ENCODE measurements at places on chromosomes 16 and 17.

- peak; percentile 41 for DNase-seq
These were observed at the start of gene ZDHHC1 for GRCh38 chr16:67415872-67416793. Gene ZDHHC1, minus strand, starts transcription at chr16:67416477. Its CDS starts 8,702 bp downstream, at chr16:67407775.

GRCh38 chr17:32732900-32733299, 144.0 kb downstream of the MYO1D start:
- DNase-seq = no peak

DNA sequence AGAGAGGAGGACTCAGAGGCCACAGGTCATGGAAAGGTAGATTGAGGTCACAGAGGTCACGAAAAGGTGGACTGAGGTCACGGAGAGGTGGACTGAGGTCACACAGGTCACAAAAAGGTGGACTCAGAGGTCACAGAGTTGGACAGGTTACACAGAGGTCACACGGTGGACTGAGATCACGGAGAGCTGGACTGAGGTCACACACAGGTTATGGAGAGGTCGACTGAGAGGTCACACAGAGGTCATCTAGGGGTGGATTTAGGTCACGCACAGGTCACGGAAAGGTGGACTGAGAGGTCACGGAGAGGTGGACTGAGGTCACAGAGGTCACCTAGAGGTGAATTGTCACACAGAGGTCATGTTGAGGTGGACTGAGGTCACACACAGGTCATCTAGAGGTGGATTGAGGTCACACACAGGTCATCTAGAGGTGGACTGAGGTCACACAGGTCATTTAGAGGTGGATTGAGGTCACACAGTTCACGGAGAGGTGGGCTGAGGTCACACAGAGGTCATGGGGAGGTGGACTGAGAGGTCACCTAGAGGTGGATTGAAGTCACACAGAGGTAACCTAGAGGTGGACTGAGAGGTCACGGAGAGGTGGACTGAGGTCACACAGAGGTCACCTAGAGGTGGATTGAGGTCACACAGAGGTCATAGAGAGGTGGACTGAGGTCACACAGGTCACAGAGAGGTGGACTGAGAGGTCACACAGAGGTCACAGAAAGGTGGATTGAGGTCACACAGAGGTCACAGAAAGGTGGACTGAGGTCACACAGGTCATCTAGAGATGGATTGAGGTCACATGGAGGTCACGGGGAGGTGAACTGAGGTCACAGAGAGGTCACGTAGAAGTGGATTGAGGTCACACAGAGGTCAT, 26.7 kb upstream of the JPT2 start:
- DNase-seq = no peak

- DNase-seq = no peak
These were observed 8.0 kb upstream of the DRC7 start for GRCh38 chr16:57686577-57686976.

DNA sequence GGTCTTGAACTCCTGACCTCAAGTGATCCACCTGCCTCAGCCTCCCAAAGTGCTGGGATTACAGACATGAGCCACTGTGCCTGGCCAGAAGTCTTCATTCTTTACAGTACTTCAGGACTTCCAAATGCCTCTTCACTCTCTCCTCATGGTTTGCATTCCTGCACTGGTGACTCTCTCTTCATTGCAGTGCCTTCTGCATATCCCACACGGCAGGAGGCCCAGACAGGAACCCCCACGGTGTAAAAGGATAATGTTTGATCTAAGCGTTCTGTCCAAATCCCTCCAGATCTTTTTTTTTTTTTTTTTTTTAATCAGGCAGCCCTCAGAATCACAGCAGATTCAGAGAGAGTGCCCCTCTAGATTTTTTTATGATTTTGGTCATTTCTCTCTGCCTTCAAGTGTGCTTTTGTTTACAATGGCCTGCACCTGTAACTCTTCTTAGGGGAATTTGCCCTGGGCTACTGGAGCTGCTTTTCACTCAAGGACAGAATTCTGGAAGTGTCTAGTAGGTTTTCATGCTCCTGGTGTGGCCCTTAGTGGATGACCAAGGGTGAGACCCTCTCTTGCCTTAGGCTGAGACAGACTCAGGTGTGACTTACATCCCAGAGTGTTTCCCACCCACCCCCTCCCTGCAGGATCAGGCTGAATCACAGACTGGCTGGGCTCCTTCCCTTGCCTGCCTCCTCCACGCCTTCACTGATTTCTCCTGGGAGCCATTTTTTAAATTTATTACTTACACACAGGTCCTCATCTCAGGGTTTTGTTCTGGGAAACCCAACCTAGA, 19.8 kb upstream of the NF1 start:
- DNase-seq = no peak

Data from NCI-H1092 (cell line).